Activated naive CD4-positive, alpha-beta T cell treated with Interleukin-2 at 50 U/mL for 16 hours (primary cell): ENCODE measurements at places on chromosomes 6 and 20.

- no peak for DNase-seq
Measured at GRCh38 chr20:50052550-50053361, 60.2 kb downstream of the UBE2V1 start.

DNA sequence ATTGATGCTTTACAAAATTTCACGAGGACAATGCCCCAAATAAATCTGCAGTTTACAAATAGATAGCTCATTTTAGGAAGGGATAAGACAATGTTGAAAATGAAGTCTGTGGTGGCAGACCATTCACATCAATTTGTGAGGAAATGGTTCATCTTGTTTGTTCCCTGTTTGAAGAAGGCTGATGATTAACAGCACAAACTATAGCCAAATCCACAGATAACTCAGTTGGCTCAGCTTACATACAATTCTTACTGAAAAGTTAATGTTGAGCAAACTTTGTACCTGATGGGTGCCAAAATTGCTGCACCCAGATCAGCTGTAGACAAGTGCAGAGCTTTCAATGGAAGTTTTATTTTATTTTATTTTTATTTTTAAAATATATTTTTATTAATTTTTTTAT lies 763.9 kb downstream of the DOK5 start:
- no peak for DNase-seq

- no peak for DNase-seq
Measured at GRCh38 chr20:63917811-63918210, 22.9 kb downstream of the DNAJC5 start.

GRCh38 chr6:21739241-21739640 lies 145.7 kb downstream of the SOX4 start:
- no peak for DNase-seq

DNA sequence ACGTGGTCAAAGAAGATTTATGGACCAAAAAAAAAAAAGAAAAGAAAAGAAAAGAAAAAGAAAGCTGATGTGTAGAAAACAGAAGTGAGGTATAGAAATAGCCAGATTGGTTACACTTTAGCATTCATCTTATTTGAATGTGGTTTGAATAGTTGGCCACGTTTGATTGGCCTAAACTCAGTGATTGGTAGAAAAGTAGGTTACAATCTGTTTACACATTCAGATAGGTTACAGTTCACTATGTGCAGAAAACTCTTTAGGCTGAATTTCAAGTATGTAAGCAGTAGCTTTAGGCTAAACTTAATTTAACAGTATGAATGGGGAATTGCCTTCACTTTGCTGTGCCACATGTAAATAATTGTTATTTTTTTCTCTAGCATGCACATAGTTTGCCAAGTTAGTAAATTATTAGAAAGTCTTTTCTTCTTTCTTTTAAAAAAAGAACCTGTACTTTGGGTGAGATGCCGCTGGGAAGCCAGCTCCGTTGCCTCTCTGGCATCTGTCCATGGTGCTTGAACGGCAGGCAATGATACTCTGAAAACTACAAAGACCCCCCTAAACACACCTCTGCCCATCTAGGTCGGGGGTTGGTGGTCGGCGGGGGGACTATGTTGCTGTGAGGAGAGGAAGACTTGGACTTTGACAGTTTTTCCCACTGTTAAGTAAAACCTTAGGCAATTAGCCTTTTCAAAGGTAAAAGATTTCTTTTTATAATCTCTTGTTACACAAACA lies 173.0 kb downstream of the AIG1 start:
- DNase-seq, result no peak
